ENCODE measurements at places on chromosomes 13 and 19. TPM values are rescaled to one million over a fixed set of nuclear protein-coding genes. Genes with fewer than 3 reads are reported as not detected.

The GJB2 gene
- total RNA-seq: not detected

DNA sequence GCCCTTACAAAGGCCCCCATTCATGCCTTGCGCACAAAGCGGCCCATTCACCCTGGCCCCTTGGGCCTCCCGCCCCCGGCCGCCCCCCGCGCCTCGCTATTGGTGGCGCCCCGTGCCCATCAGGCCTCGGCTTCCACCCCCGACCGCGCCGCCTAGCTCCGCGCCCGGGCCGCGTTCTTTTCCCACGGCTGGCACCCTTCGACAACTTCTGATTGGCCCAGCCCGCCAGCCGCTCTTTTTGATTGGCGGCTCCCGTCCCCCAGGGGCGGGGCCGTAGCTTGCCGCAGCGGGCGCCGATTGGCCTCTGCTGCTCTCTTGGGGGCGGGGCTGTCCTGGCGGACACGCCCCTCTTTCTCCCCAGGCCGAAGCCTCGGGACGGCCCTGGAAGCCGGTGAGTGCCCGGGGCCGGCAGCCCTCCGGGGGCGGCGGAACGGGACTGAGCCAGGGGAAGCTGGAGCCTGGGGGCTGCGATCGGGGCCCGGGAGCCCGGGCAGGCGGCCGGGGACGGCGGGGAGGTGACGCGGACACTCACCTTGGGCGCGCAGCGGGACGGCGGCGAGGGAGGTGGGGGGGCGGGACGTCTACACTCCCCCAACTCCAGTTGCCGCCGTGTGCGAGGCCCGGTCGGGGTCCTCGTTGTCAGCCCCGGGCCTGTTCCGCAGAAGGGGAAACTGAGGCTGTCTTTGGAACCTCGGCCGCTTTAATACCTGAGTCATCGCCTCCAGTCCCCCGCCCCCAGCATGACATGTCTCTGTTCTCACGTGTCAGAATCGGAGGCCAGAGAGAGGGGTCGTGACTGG, at the start of gene MYH14:
MYH14 (plus strand) TSS at position 342 of the 800 bp plus-strand sequence. CDS start 6,744 bp downstream, outside the sequence.
- DNase-seq: no peak

DNA sequence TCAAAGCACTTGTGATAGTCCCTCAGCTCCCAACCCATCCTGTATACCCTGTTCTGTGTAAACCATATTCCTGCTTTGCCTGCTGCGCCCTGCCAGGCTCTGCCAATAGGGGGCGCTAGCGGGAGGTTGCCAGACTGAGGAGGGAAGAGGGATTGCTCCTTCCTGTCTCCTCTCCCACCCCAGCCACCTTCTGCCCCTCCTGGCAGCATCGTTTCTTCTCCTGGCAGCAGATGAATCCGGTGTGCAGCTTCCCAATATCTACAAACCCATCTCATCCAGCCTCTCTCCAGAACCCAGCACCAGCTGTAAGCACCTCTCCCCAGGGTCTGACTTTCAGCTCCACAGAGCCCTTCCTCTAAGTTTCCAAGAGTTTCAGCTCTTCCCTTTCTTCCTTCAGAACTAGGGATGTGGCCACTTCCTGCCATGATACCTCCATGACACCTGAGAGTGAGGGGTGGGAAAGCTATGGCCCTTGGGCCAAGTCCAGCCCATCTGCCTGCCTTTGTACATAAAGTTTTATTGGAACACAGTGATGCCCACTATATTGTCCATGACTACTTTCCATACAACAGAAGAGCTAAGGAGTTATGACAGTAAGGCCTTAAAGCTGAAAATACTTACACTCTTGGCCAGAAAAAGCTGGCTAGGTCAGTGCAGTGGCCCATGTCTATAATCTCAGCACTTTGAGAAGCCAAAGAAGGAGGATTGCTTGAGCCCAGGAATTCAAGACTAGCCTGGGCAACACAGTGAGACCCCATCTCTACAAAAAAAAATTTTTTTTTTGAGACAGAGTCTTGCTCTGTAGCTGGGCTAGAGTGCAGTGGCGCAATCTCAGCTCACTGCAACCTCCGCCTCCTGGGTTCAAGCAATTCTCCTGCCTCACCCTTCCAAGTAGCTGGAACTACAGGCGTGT, 34.5 kb upstream of the ATP1A3 start:
- no peak for DNase-seq

DNA sequence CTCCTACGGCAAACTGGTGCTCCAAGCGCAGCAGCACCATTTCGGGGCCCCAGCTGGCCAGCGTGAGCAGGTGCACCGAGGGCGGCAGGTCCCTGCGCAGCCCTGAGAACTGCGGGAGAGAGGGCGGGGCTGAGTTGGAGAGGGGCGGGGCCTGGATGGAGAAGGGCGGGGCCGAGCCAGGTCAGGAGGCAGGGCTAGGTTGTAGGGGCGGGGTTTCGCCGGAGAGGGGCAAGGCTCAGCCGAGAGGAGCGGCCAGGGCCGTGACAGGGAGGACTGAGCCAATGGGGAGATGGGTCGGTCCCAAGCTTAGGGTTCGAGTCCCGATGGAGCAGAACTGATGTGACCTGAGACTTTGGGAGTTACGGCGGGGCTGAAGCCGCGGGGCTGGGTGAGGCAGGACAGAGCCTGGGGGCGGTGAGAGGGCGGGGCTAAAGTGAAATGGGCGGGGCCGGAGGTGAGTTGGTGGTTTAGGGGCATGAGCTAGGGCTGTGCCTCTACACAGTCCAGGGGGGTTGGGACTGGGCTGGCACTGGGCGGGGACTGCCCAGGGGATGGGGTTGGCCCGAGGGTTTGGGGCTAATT, 19.0 kb downstream of the MAN2B1 start:
- peak; percentile 61 for DNase-seq

GRCh38 chr13:26500618-26501320, 56.7 kb upstream of the WASF3 start:
- DNase-seq: no peak

DNA sequence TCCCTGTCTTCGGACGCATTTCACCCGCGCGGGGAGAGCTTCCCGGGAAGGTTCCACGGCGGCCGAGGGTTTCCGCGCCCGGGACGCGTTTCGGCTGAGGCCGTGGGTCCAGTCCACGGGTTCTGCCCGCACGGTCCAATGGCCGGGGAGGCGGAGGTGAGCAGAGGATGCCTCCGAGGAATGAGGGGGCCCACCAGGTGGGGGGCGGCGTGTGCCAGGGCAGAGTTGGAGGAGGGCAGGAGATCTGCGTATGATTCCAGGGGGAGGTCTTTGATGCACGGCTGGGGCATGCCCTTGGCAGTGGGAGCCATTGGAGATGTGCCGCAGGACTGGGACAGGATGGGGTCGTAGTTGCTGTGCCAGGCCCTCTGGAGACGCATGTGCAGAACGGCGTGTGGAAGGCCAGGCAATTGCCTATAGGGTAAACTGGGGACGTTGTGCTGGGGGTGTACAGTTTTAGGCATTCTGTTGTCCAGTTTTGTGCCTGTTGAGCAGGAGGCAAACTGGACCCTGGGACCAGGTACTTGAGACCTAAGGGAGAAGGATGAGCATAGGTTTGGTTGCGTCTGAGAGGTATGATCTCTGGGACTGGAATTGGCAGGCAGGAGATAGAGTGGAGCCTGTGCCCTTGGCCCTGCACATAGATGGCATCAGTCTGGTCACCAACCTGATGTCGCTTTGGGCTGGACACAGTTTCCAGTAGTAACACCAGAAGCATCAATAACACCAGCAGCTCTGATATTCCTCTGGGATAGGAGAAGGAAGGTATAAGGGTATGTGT, 751 bp downstream of the ZNF584 start:
- peak; percentile 42 for DNase-seq

The THAP8 gene
- 4.5 TPM for total RNA-seq

DNA sequence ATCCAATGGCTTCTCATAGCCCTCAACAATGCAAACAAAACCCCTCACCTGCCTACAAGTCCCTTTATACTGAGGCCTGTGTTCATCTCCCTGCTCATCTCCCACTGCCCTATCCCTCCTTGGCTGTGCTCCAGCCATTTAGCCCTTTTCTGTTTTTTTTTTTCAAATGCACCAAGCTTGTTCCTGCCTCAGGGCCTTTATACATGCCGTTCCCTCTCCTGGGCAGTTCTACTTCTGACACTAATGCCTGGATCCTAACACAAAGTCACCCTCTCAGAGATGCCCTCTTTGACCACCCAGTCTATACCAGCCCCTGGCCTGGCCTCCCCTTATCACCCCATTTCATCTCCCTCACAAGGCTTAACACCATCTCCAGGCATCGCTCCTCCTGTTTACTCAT, 26.9 kb downstream of the ZNF574 start:
- no peak for DNase-seq

DNA sequence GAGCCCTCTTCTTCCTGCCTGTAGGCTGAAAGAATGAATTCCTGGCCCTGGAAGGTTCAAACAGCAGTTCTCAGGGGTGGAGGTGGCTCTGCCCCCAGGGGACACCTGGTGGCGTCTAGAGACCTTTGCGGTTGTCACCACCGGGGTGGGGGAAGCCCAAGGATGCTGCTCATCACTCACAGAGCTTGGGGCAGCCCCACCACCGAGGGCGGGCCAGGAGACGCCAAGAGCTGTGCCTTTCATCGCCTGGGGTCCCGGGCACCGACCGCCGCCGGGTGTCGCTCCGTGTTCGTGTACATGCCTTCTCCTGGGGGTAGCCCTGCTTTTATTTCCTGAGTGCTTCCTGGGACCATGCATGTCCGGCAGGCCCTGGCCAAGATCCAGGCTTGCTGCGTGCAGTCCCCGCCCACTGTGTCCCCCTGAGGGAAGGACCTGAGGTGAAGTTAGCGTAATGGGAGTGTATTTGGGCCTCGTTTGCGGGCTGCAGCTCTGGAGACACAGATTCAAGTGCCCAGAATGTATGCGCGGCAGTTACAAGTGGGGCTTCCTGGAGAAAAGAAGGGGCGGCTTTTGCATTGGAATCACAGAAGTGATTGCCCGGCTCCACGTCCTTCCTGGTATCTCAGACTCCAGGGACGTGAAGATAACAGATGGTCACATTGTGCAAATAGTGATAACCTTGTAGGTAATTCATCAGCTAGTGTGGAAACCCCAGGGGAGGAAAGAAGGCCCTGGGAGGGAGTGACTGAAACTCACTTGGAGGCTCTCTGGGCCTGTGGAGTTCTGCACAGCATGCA, 7.8 kb downstream of the DOT1L start:
- peak; percentile 94 for DNase-seq

DNA sequence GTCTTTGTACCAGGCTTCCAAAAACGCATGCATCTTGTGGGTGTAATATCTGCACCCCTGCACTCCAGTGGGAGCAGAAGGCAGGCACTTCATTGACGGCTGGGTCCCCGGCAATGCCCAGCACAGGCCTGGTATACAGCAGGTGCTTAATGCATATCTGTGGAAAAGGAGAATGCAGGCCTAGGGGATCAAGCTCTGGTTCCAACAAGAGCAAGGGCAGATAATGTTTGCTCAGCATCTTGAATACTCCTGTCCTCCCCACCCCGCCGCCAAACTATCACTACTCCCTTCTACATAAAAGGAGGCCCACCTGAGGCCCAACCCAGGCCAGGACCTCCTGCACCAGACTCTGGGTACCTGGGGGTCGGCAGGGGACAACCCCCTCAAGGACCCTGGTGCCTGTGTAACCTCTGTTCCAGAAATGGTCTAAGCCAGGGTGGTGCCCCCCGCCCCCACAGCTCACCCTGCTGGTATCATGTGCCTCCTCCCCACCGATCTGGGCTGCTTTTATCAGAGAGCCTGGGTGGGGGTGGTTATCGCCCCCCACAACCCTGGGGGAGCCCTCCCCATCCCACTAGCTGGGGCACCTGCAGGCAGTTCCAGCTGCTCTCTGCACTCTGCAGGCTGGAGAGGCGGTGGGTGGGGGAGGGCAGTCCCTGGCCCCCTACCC, 4.8 kb downstream of the KLF16 start:
- DNase-seq: peak; percentile 49

DNA sequence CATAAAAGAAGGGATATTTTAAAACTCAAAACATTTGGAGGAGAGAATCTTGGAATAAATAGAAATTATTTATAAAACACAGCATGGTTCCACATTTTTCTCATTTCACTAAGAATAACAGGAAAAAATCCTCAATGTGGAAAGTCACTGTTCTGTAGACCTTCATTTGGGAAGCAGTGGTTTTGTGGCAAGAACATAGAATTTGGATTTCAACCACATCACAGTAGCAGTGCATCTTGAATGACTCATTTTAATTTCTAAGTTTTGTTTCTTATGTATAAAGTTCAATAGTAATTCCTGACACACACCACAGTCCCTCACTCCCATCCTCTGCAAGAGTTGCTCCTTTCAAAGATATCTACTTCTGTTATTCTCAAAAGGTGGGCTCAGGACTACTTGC, 264.0 kb downstream of the ENOX1 start:
- DNase-seq: no peak

DNA sequence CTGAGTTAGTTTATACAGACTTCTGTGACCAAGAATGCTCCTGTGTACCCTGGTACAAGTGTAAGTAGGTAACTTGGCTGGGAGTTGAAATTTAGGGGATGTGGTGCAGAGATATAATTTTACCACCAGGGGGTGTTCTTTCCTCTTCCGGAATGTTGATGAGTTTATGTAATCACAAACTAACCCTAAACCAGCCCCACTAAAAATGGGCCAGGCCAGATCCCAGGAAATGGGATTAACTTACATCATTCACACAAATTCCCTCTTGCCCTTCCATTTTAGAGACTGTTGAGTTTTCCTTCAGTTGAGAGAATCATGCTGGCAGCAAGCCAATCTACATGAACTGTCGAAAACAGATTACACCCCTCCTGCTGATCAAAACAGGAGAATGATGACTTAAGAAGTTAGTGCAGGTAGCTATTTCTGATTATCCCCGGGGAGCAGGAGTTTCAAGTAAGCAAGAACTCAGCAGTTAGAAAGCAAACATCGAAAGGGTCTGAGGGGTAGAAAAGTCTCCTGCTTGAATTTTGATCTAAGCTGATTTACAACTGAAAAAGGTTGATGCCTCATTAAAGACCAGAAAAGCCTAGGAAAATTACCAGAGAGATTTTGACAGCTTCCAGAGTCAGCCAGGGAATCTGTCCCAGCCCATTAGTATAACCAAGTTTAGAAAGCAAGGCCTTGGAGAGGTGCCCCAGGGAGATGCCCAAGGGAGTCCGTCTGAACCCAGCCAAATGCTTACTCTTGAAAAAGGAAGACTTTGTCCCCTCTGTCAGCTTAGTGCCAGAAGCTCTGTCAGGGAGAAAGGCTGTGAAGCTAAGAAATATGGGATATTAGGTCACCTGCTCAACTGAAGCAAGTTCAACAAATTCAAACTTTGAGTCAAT, 32.3 kb upstream of the MED4 start:
- peak; percentile 81 for DNase-seq

DNA sequence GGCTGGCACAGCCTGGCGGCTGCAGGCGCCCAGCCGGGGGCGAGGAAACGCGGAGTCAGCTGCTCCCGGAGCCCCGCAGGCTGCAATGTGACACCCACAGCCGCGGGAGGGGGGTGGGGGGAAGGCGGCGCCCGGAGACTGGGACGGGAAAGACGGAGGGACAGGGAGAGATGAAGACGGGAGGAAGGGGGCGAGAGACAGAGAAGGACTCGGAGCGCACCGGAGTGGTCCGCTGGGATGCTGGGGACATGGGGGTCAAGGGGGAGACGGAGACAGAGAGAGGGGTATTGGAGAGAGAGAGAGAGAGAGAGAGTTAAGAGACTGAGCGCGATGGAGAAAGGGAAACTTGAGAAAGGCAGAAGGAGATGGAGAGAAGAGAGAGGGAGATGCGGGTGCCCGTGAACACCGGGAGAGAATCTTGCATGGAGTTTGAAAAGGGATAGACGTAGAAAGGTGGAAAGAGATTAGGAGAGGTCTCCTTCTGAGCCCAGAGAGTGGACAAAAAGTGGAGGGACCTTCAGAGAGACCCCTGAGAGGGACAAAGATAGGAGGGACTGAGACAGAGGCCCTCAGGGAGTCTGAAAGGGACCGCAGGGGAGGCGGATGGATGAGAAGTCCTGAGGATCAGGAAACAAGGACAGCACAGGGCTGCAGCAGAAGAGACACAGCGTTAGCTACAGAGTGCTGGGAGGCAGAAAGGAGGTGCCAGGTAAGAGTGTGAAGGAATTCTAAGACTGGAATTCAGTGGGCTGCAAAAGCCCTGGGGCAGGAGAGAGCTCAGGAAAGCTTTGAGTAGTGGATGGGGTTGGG, 1.0 kb downstream of the SCN1B start:
- DNase-seq: no peak

The GPR12 gene
- not detected for total RNA-seq

Data from B cell (primary cell).